ENCODE measurements at places on chromosomes 5 and 9.

DNA sequence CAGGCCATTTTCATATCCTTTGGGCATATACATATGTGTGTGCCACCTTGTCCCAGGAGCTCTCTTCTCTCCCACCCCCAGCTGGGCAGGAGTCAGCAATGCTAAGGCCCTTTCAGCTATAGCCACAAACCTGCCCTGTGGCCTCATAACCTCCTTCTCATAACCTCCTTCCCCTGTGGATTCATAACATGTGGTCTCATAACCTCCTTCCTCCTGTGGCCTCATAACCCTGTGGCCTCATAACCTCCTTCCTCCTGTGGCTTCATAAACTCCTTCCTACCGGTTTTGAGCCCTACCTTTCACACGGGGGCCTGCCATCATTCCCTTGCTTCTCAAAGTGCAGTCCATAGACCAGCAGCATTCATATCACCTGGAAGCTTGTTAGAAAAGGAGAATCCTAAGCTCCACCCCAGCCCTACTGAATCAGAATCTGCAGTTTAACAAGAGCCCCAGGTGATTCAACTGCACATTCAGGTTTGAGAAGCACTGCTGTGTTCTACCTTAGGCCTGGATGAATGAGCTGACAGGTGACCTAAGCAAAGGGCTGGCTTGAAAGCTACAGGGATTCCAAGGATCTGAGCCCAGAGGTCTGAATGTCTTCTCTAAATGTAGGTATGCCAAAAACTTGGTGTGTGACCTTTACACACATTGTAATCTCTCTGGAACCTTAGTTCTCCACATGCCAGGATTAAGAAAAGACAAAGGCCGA, 41.9 kb upstream of the PLPP6 start:
- no peak for DNase-seq

DNA sequence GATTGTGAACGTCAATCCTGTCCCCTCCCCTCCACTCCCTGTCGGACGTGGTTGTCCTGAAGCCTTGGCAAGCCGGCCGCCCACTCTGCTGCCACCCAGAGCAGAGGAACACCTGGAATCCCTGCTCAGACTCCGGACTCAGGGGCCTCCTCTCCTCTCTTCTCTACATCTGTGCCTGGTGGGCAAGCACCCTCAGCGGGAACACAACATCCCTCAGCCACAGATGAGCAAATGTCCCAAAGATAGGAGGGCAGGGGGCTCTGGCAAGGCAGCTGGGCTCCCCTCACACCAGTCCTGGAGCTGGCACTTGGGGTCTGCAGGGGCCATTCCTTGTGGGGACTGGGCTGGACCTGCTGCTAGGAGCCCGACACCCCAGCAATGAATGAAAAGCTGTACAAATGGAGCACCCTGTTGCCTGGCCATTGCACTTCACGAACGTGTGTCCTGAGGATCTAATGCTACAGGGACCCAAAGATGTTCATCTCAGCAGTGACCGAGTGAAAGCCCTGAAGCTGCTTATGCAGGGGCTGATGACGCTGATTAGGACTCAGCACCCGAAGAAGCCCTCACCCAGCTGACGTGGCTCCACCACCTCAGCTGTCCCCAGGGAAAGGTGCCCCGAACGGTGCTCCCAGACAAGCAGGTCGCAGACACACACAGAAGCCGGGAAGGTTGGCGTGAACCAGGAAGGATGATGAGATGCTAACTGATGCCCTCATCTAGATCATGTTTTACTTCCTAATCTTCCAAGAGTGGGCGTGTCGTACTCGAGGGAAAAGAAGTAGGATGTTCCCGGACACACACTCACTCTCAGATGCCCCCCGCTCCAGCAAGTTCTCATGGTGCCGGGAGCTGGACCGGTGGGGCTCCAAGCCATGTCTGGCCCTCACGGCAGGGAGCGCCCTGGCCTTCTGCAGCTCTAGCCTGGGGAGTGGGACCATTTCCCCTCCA, 177.0 kb upstream of the PPP1R26 start:
- DNase-seq: no peak

- no peak for DNase-seq
Measured at GRCh38 chr9:123487944-123488548, 132.0 kb downstream of the CRB2 start.

DNA sequence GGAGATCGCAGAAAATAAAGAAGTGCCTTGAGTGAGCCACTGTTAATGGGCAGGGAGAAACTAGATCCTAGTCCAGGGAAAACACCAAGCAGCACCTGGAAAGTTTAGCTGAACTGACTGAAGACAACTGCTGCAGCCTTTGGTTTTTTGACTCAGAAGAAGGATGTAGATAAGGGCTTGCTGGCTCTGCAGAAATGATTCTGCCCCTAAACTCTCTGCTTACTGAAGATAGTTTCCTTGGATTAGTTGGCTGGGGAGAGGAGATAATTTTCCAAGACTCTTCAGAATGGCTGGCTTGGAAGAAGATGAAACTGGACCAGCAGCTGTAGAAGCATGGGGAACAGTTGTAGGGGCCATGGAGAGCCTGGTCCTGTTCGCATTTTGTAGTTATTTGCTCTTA, 471.8 kb downstream of the KDM4C start:
- no peak for DNase-seq

- DNase-seq: no peak
Measured at GRCh38 chr5:133738271-133738670, 125.9 kb upstream of the FSTL4 start.

GRCh38 chr9:117546894-117547678, 132.2 kb upstream of the ASTN2 start:
- no peak for DNase-seq

- DNase-seq: no peak
Measured at GRCh38 chr9:26597542-26598149, 295.0 kb downstream of the CAAP1 start.

- no peak for DNase-seq
Measured at GRCh38 chr5:42858687-42859086, 47.0 kb upstream of the SELENOP start.

DNA sequence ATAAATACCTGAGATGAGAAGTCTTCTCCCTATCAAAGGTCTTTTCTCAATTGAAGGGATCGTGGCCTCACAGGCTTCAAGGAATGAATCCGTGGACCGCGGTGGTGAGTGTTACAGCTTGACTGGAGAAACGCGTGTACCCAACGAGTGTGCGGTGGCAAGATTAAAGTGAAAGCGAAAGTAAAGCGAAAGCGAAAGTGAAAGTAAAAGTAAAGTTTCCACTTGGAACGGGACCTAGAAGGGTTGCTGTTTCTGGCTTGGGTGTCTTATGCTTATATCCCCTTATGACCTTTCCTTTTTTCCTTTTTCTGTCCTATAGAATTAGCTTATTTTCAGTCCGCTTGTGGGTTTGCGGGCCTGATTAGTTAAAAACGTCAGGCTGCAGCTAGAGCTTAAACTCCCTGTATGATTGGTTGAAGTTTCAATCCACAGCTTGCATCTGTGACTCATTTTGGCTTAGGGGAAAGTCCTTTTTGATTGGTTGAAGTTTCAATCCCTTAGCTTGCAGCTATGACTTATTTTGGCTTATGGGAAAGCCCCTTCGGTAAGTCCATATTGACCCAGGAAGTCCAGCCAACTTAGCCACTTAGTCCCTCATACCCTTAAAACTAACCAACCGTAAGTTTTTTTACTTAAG, 924.3 kb upstream of the CDH10 start:
- no peak for DNase-seq

DNA sequence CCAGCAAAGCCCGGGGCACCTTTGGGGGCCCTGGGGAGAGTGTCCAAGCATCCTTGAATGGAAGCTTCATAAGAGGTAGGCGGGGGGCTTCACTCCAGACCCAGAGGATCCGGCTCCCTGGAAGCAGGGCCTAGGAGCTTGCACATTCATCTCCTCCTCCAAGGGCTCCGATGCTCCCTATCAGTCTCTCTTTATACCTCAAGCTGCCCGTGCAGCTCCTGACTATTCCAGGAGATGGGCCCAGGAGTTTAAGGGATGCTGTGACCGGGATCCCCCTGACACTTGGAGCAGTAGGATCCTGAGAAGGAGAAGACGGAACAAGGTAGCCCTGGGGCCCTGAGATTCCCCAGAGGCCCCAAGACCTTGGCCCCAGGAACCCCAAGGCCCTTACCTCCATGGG, 25.9 kb downstream of the CSF1R start:
- no peak for DNase-seq

- DNase-seq: no peak
Measured at GRCh38 chr9:3696368-3696767, 170.6 kb upstream of the RFX3 start.

DNA sequence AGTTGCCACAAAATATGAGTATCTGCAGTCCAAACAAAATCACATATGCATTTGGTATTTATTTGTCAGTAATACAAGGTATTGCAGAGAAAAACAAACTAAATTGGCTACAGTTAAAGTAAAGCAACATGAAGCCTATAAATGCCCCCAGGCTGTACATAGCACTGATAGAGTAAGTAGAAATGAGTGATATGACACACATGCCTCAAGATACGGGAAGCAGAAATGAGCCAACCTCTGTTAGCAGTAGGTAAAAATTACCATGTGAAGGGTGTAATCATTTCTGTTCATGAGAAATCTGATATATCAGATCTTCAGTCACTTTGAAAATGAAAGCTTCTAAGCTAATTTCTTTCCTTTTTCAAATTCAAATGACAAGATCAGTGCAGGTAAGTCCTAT, 131.1 kb downstream of the CHSY3 start:
- DNase-seq: no peak

GRCh38 chr5:119578937-119579336, 50.4 kb upstream of the FAM170A start:
- no peak for DNase-seq

- no peak for DNase-seq
Measured at GRCh38 chr5:132049559-132049958, 10.9 kb upstream of the IL3 start.

DNA sequence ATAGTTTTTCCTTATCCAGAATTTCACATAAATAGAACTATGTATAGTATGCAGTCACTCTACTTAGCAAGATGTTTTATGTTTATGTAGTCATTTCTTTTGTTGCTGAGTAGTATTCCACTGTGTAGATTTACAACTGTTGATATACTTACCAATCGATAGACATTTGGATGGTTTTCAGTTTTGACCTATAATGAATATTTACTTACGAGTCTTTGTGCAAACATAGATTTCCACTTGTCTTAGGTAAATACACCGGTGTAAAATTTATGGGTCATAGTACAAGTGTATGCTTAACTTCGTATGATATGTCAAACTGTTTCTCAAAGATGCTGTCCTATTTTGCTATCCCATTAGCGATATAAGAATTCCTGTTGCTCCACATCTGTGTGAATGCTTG, 19.7 kb upstream of the OR2K2 start:
- DNase-seq: no peak

DNA sequence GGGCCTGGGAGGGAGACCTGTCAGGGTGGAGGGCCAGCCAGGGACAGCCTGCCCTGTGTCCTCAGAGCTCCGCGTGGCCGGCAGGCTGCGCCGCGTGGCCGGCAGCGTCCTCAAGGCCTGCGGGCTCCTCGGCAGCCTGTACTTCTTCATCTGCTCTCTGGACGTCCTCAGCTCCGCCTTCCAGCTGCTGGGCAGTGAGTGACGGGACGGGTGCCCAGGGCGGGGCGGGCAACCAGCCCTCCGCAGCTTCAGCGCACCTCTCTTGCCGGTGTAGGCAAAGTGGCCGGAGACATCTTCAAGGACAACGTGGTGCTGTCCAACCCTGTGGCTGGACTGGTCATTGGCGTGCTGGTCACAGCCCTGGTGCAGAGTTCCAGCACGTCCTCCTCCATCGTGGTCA, 1.8 kb downstream of the SLC34A3 start:
- no peak for DNase-seq

DNA sequence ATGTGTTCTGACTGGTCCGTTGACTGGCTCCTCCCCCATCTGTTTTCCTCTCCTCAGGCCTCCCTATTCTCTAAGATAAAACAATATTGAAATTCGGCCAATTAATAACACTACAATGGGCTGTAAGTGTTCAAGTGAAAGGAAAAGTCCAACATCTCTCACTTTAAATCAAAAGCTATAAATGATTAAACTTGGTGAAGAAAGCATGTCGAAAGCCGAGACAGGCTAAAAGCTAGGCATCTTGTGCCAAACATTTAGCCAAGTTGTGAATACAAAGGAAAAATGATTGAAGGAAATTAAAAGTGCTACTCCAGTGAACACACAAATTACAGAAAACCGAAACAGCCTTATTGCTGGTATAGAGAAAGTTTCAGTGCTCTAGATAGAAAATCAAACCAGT, 310.6 kb downstream of the SPOCK1 start:
- no peak for DNase-seq

DNA sequence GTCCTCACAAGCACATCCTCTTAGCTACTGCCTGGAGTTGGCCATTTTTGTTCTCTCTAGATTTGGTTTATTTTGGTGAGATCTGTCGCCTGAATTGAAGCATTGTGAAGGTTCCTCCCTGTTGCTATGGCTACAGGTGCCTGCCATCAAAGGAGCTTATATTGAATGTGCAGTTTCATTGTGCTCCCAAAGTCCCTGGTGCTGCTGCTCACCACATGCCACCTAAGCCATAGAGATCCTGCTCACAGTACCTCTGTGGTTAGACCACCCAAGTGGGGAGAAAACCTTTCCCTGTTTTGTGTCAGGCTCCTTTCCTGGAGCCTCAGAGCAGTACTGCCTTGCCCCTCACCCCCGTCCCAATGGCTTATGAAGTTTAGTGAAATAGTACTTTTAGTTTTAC, 383.4 kb downstream of the TMEM38B start:
- no peak for DNase-seq

DNA sequence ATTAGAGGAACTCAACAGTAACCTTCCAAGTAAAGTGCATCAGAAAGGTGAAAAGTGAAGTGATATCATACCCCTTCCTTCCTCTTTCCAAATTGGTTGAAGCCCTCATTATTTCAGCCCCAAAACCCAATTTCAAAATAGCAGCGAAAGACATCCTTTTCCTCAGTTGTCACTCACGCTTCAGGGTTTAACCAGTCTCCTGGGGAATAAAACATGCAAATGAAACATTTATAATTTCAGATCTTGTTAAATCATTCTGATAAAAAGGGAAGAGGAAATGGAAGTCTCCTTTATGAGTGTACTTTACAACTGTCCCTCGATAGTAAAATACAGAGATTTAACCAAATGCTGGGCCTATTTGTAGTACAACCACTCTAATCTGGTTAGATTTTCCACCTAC, 22.5 kb downstream of the TRPM6 start:
- DNase-seq: no peak

GRCh38 chr9:132732326-132733259, 62.3 kb downstream of the GTF3C4 start:
- no peak for DNase-seq

- no peak for DNase-seq
Measured at GRCh38 chr5:170287532-170287931, 10.0 kb downstream of the LCP2 start.

GRCh38 chr5:59008816-59009473, 426.1 kb downstream of the RAB3C start:
- DNase-seq: no peak
